ENCODE measurements at places on chromosomes 3 and 15. TPM values are rescaled to one million over a fixed set of nuclear protein-coding genes. Genes with fewer than 3 reads are reported as not detected.

DNA sequence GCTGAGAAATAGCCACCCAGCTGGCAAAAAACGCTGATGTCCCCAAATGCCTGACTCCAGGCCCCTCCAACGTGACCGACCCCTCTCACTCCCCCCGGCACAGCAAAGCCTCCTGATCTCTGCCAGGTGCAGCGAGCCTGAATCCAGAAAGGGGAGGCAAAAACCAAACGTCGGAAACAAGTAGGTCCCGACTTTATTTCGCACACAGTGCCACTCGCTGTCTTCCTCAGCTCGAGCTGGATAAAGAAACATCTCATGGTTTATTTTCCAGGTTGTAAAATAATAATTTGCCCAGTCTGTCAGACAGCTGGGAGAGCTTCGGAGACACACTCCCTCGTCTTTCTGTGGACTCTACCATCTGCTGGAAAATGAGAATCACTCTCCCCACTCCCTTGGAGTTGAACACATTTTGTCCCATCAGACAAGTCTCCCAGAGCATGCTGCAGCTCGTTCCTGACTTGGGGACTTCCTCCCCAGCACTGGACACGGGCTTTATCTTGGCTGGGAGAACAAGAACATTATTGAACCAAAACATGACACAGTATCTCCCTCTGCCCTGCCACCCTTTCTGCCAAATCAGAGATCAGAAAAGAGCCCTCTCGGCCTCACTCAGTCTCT is 142.8 kb downstream of the NUP210 start:
- DNase-seq = no peak

- no peak for DNase-seq
Observed at GRCh38 chr15:35769656-35770055, 223.7 kb upstream of the DPH6 start.

DNA sequence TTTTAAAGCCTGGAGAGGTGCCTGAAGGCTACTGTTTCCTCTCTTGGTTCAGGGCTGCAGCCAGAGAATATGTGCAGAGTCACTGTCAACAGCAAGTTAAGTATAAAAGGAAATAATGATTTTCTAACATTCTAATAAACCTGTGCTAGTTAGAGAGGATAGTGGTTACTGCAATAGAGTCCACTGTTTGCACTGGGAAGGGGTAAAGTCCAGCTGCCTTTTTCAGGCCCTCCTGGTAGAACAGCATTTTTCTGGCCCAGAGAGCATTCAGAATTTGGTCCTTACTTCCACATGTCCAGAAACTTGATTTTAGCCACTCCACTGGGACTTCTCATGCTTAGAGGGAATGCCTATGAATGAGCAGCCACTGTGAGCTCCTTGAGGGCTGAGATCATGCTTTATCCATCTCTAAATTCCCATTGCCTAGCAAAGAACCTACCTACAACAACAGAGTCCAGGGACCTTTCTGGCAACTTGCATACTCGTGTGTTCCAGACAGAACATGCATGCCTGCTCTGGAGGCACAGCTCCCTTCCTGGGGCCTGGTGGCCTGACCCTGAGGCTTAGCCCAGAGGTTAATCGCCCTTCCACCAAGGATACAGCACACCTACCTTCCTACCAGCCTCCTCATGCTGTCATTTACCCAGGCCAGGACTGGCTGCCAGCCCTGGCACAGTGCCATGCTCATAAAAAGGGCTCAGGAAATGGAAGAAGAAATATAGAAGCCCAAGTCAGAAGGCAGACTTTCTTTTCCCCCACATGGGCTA is 50.3 kb upstream of the ATP13A3 start:
- DNase-seq = peak; percentile 94

GRCh38 chr3:195176776-195177175 is 94.2 kb downstream of the XXYLT1 start:
- DNase-seq = no peak

DNA sequence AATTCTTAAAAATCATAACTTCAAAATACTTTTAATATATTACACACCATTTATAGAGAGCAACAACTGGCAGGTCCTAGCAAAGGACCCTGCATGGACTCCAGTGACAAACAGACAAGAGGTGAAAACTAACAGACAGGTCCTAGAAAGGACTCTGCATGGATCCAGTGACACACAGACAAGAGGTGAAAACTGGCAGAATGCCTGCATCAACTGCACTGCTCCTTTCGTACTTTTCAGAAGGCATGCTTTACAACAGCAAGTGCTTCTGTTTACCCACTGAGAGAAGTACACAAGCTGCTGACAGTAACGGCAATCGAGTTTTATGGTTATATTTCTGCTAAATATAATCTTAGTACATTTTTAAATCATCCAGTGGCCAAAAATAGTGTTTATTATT is 24.3 kb upstream of the GP5 start:
- DNase-seq = no peak

DNA sequence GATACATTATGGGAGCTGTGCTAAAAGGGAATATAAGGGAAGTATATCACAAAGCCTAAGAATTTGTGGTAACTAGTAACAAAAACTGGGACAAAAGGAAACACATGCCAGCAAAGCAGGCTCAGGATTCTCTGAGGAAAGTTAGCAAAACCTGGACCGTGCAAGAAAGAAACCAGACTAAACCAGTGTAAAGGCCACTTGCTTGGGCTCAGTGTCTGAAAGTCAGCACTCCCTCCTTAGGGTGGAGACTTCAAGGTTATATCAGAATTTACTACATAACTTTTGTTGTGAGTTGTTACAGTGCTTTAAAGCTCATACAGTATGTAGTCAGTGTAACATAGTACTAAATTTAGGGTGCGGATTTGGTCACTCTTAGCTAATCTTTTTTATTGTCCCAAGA is 269.9 kb upstream of the GADL1 start:
- DNase-seq = no peak

DNA sequence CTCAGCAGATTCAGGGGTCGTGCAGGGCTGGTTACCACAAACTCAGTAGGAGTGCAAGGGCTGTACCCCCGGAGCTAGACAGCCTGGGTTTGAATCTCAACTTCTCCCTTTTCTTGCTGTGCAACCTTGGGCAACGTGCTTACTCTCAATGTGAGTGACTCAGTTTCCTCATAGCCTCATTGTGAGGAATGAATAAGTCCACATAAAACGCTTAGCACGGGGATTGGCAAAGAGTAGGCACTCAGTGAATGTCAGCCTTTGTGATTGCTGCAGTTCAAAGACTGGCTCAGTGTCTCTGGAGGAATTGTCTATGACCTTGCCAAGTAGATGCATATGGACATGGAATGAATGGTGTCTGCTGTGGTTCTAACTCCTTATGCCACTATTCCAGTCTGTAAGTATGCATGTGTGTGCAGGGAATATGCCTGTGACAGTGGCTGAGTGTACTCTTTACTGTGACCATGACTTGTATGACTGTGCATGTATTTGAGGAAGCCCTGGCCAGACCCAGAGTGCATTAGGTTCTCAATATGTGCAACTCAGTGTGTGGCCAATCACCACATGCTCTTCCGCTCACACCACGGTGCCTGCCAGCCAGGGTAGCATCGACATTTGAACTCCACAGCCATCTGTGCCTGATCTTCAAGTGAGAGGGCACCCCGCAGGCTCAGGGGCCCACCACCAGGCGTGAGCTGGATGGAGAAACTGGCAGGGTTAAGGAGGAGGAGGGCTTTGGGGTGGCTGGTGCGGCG is 900 bp upstream of the HYAL3 start:
- DNase-seq = peak; percentile 28

DNA sequence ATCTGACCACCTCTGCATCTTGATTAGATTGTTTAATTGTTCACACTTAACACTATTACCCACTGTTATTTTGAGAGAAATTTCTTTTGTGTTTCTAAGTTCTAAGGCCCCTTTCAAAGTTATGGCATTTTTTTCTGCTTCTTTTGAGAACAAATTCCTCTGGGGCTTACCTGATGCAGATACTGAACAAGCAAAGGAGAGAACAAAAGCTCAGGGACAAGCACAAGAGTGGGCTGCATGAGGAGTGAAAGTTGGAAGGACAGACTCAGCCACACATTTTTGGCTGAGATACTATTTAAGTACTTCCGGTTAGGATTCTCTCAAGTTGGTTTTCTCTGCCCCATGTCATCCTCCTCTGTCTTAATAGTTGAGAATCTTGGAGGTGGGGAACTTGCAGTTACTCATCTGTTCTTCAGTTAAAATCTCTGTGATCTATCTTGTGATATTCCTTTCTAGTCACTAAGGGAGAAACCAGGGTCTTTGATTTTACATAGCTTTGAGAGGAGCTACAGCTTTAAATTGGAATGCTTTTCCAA is 54.7 kb downstream of the CMTM6 start:
- no peak for DNase-seq

DNA sequence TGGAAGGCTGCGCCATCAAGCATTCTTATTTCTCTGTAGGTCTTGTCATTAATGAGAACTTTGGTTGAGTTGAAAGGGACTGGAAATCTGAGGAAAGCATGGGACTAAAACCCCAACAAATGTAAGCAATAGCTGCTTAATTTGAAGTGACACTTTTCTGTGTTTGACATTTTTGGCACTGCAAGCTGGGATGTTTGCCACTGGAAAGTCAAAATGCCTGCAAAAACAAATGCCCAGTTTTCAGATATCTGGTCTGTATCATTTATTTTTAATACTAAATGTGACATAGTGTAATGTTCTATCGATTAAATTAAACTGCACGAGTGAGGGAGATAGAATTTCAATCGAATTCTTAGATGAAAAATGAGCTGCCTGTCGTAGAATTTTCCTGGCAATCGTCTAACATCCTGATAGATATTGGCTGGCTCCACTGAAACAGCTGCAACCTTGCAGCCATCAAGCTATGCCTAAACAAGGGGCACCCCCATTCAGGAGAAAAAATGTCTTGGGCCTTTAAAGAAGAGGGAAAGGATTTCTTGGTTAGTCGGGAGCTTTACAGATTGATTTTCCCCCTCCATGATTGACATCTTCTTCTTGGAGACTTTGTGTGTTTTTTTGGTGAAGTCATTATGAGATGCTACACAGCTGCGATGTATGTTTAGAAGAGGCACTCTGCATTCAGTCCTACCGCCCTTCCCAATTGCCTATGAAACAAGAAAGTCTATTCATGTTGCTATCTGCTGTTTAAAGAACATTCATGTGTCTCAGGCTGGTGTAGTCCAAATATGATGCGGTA is 316.7 kb upstream of the TBL1XR1 start:
- DNase-seq = no peak

DNA sequence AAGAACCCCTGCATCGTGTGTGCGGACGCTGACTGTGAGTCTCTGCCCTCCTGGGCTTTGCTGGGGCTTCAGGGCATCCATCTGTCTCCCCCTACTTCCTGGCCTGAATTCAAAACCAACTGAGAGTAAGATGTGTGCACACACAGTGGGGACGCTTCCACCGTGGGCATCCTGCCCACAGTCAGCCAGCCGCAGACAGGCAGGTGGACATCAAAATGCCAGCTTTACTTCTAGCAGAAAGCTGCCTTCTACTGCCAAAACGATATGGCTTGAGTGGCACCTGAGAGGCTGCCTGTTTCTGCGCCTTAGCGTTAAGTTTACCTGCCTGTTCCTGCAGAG is 18.5 kb downstream of the ALDH1A3 start:
- no peak for DNase-seq

DNA sequence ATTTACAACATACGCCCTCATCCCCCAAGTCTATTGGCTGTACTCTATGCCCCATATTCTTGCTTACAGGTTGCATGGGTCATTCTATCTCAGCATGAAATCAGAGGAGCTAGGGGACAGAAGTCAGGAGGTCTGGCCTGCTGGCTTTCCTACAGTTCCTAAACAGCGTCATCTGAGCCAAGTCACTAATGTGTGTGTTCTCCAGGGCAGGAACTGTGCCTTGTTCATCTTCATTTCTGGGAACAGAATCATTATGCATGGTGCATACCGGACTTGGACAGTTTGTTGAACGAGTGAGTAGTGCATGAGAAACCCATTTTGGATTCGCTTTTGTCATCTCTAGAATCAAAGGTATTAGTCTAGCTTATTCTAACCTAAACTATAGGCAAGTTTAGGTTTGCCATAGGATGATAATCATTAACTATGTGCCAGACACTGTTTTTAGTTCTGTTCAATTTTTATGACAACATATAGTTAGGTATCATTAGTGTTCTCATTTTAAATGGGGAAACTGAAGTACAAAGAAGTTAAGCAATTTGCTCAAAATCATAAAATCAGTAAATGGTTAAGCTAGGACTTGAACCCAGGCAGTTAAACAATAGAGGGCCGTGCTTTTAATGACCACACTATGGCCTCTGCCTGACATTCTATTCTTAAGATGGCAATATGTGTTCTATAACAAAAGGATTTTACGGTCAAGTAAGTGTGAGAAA is 105.2 kb downstream of the FMN1 start:
- no peak for DNase-seq

DNA sequence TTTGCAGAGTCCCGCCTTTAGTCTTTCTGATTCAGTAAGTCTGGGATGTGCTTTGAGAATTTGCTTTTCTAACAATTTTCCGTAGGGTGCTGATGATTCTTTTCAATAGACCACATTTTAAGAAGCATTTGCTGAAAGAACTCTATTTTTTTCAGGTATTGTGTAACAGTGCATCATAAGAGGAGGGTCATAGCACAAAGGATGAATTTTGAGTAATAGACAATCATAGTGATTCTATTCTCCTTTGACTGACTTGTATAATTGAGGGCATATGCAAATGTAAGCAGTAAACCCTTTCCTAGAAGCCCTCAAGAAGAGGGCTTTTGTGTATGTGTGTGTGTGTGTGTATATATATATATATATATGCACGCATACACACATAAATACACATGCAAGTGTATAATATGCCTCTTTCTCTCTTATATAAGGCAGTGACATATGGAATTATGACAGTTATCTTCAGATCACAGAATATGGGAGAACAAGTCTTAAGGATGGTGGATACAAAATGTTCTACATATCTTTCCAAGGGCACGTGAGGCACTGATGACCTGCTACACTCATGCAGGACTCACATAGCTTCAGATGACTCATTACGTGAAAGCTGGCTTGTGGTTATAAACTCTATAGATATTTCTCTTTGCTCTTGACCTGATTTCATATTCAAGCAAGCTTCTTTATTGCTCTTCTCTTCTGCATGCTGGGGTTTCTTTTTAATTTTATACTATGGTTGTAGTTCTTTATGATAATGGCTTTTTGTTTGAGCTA is 6.5 kb upstream of the PLSCR1 start:
- no peak for DNase-seq

DNA sequence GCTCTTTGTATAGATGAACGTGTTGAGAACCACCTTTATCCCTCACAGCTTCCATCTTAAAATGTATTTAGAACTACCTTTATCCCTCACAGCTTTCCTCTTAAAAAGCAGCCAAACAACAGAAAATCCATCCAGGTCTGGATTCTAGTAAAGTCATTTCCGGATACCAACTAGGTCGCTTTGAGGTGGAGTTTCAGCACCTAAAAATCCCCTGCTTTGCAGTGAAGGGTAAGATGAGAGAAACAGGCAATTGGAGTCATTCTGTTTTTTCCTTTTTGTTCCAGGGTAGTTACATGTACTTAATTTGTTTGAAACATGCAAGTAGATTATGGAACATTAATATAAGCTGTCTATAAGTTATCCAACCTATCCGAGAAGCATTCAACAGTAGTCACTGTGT is 192.0 kb downstream of the UBE2E2 start:
- no peak for DNase-seq

The SLC28A2 gene
- not detected for total RNA-seq

The SPSB4 gene
- not detected for total RNA-seq

The SLC12A6 gene
- 5.4 TPM for total RNA-seq

The TIMMDC1 gene
- total RNA-seq = 61.0 TPM

The EFCAB12 gene
- total RNA-seq = 0.08 TPM

The LIPH gene
- total RNA-seq = 11.6 TPM
